Fibroblast of gingiva (primary cell): ENCODE measurements at places on chromosomes 12 and 14.

- DNase-seq: peak; percentile 88
Measured at GRCh38 chr12:95623554-95624170, 72.4 kb upstream of the USP44 start.

DNA sequence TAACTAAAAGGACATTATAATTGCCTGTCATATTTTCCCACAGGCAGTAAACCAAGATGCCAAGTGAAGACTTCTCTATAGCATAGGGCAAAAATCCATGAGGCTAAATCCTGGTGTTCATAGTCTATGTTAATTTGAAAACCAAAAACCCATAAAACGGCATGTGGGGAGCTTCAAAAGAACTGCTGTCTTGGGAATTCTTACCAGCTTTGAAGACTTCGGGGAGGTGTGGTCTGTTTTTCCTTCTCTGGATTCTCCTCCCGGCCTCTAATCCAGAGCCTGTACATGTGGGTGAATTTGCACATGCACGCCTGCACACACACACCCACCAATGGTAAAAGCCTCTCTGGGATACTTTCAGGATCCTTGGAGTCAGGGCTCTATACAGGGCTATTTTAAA, 61.9 kb upstream of the IFNG-AS1 start:
- no peak for DNase-seq

- DNase-seq: no peak
Measured at GRCh38 chr12:113633678-113634332, 162.1 kb upstream of the LHX5 start.

DNA sequence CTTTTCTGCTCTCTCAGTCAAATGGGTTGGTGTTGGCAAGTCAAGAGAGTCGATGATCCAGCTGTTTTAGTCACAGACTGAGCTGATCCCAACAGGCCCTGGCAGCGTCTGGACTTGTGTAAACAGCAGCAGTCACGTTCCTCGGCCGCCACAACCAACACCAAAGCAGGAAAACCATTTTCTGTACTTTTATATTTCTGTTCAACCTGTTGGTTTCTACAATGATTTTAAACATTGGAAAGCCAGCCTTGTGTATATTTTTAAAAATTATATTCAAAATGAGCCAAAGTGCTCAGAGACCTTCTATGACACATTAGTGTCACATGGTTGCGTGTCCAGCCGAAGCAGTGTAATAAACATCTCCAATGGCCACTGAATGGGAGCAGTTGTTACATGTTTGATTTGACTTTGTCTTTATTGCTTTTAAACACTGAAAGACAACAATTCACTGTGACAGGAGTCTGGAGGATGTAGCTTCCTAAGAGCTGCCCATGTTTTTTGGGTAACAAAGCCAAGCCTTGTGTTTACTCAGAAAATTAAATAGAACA, 5.9 kb upstream of the SIVA1 start:
- DNase-seq: peak; percentile 64

DNA sequence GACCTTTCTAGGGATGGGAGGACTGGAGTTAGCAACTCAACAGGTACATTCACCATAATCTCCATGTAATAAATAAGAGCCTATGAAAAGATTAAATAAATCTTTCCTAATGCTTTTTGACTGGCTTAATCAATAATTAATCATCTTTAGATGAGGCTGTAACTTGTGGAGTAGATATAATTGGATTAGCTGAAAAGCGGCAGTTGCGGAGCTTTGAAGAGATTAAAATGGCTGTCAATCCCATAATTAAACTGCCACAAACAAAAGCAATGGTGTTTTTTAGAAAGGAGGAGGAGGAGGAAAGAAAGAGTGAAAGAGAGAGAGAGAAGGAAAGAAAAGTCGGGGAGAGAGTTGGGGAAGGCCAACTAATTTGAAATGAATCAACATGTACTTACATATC, 70.7 kb upstream of the TMEM263 start:
- DNase-seq: no peak
